Islet precursor cell (in vitro differentiated cells): ENCODE measurements at places on chromosomes 4 and X.
A peak's percentile ranks its signal among the peaks of the same experiment; 100 is the strongest.

DNA sequence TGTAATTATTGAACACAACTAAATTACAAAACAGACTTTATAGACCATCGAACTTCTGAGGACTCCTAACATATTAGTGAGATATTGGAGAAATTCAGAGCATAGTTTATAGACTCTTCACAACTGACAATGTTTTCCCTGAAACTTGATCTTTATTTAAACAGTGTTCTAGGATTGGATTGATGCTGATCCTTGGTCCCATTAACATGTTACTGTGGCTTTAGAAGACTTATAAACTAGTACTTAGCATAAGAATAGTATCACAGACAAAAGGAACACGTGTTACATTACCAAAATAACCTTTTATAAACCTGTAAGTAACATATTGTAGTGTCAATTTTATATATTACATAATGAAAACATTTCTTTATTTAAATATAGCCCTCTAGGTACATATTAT, 689.6 kb downstream of the CCSER1 start:
- DNase-seq, result no peak

DNA sequence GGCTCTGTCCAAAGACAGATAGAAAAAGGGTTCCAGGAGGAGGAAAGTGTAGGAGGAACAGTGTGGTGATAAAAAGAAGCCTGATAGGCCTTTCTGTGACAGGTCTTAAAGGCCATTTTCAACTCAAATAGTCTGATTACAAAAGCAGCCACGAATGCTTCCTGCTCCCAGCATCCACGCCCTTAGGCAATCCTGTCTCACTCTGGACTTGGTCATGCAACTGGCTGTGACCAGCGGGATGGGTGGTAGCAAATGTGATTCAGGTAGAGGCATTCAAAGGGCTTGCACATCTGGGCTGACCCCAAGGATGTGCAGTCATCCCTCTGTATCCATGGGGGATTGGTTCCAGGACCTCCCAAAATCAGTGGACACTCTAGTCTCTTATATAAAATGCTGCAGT, 14.4 kb upstream of the SEPSECS start:
- DNase-seq, result peak; percentile 92

- no peak for DNase-seq
Measured at GRCh38 chr4:76782837-76783236, 115.1 kb downstream of the SOWAHB start.

DNA sequence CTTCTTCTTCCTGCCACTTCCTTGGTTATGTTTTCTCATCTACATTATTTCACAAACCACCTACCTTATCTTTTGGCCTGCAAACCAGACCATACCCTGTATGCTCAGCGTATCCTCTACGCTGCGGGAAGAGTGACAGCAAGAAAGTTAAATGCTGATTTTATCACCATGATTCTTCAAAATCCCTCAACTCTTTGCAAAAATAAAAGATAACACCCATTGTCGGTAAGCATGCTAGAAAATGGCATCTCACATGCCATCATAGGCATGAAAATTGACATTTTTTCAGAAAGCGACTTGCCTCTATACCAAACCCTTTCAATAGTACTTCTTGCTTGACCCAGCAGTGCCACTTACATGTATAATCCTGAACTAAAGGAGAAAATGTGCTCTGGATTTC, 102.0 kb downstream of the HPGD start:
- no peak for DNase-seq

DNA sequence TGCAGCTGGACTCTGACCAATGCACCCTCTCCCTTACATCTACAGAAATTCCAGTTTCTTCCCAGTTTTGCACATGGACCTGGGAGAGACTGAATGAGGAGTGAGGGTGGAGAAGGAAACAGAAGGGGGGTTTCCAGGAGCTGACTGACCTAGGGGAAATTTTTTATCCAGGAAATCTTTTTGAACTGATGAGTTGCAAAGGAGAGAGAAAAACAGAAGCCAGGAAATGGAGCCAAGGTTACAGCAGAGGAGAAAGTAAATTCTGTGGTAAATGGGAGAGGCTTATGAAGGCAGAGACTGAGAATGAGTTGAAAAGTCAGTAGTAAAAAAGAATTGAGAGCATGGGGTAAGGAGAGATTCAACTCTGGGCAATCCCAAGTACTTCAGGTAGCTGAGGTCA, 192.8 kb downstream of the SMIM20 start:
- DNase-seq, result no peak

GRCh38 chrX:18394477-18394876, 30.9 kb upstream of the CDKL5 start:
- no peak for DNase-seq

DNA sequence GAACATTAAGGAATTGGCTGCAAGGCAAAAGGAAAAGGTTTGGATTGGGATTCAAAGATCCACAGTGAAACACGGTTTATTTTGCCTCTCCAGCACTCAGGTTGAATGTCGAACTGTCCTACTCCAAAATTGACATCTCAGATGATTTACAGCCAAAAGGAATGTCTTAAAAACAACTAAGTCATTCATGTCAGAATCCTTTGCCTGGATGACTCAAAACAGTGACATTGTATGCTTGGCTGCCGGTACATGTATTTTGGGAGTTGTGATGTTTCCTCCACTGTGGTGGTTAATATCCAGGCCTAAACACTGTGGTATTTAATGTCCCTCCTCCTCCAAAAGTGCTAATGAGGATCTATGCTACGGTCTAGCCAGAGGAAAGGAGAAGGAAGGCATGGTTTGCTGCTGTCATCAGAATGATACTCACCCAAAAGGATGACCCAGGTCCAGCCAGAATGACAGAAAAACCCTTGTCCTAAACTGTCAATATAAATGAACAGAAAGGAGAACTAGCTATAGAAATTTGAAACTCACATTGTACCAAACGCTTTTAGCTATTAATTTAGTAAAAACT, 20.9 kb downstream of the PGM2 start:
- peak; percentile 72 for DNase-seq

DNA sequence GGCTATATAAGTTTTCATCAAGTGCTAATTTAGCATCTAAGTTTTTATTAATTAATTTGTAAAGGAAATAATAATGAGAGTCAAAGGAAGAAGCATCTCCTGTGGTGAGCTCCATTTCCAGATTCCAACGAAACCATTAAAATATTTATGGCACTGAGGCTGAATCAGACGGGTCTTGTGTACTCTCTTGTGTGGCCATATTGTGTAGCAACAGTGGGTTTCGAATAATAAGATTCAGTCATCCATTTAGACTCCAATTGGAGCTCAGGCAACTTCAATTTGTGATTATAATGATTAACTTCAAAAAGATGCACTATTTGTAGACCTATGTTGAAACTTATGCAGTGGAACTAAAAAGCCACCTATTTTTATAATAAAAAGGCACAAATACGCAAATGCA, 82.4 kb downstream of the SNCA start:
- no peak for DNase-seq

DNA sequence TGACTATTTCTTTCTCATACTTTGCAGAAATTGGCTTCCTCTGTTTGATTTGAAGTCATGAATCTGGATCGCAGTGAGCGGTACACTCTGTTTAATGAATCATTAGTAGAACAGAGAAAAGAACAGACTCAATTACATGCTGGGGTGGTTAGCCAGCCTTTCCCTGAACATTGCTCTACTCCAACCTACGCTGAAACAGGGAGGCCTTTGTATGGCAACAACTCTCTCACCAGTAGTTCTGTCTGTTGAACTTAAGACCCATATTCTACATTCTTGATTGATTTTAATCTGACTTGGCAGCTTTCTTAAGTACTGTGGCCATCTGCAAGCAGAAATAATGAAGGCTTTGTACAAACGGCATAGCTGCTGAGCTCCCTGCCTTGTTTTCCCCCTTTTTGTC, 19.0 kb upstream of the AP1S2 start:
- DNase-seq, result peak; percentile 64

- DNase-seq, result no peak
Measured at GRCh38 chrX:147226801-147227200, 412.3 kb upstream of the CXorf51A start.

DNA sequence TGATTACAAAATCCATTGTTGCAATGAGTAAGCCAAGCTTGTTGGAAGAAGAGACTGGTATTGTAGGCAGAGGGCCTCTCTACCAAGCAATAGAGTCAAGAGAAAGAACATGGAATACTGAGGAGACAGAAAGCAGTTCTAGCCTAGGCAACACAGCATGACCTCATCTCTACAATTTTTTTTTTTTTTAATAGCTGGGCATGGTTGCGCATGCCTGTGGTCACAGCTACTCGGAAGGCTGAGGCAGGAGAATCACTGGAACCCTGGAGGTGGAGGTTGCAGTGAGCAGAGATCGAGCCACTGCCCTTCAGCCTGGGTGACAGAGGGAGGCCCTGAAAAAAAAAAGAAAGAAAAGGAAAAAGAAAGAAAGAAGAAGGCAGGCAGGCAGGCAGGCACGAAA, 11.7 kb upstream of the ZBTB33 start:
- DNase-seq, result no peak

GRCh38 chr4:32778025-32778424, 2057.9 kb downstream of the PCDH7 start:
- no peak for DNase-seq

DNA sequence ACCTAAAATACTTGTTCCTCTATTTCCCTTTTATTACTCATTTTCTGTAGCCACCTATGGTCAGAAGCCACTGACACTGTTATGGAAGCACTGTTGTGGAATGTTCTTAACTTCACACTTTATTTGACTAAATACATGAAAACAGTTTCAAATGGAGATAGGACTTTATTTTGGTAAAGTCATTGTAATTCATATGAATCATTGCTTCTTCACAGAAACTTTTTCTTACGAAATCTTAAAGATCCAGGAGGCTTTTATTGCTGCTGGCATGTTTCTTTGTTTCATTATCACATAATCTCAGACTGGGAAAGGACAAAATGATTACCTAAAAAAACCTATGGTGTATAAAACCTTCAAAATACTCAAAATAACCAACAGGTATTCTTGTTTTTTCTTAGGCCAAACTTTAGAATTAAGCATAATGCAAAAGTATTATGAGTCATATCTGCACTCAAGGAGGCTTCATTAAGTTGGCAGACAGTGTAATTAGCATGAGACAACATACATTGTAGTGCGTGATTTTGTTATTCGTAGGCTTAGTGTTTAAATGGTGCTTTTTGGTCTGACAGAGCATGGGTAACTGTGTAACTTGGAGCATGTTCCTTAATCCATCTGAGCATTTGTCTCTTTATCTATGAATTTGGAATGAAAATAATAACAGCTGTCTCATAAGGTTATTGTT, 58.0 kb downstream of the SH3BGRL start:
- DNase-seq, result no peak

GRCh38 chr4:8274765-8275547, 5.4 kb downstream of the HTRA3 start:
- DNase-seq, result peak; percentile 81

DNA sequence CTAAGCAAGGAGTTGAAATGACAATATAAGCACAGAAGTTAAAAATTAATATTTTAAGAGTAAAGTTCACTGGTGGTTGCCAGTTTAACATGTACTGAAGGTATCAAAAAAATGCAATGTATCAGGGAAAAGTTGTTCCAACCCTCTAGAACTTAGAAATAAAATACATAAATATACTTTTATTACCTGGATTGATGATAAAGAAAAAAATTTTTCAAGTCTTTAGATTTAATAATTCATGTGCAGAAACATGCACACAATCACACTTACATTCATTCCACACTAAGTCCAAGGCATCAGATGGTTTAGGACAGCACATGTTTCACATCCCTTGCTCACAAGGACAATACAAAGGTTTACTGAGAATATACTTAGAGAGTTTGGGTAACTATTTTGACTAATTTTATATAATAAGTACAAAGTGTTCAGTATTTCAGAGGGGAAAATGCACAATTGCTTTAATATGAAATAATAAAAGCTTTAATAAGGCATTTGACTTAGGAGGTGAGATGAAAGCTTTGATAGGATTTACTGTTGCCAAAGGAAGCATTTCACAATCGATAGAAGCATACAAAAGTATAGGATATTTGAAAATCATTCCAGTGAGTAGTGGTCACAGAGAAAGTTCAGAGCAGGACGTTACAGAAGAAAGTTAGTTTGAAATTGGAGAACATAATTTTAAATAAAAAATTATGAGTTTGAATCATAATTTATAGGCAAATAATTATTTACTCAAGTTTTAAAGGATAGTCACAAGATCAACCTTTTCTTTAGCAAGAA, 392 bp upstream of the UGT2A3 start:
- DNase-seq, result no peak

DNA sequence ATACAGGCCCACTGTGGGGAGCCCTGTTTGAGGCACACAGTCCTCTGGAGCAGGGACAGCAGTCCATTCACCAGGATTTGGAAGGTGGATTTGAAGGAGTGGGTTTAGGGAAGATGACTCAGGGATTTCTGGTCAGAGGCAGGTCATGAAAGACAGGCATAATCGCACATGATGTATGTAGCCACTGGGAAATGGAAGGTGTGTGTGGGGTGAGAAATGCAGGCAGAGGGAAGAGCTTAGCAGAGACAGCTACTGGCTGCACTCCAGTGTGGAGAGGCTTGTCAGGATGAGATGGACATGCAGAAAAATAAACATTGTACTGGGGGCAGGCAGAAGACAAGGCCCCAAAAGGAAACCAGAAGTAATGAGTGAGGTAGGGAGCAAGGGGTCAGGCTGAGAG, 85.2 kb upstream of the STS start:
- DNase-seq, result no peak

DNA sequence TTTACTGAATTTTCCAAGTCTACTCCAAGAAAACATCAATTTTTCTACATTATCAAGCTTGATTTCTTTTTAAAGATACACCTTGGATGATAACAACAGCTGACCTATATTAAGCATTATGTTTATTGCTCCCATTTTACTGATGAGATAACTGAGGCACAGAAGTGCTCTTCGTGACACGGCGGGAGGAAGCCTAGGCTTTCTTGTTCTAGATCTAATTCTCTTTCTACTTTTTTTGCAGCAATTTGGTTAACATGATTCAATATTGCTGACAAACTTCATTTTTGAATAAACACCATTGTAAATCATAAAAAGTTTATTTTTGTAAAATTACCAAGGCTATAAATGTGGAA, 33.8 kb downstream of the BBS12 start:
- no peak for DNase-seq

GRCh38 chrX:9340598-9341290, 124.1 kb upstream of the TBL1X start:
- no peak for DNase-seq

DNA sequence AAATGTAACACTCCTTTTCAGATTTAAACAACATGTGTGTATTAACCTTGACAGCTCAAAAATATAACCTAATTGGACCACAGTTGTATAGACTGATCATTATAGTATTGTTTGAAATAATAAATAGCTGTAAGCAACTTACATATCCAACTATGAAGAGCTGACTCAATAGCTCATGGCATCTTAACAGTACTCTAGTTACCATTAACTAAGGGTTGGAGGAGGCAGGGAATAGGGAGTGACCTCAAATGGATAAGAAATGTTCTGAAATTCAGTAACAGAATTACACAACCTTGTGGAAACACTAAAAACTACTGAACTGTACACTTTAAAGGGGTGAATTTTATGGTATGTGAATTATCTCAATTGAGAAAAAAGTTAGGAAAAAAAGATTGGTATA, 136.5 kb upstream of the CPEB2 start:
- DNase-seq, result no peak

GRCh38 chr4:84673475-84674240, 90.7 kb downstream of the CDS1 start:
- no peak for DNase-seq
